ENCODE measurements at places on chromosomes 16 and 17.

DNA sequence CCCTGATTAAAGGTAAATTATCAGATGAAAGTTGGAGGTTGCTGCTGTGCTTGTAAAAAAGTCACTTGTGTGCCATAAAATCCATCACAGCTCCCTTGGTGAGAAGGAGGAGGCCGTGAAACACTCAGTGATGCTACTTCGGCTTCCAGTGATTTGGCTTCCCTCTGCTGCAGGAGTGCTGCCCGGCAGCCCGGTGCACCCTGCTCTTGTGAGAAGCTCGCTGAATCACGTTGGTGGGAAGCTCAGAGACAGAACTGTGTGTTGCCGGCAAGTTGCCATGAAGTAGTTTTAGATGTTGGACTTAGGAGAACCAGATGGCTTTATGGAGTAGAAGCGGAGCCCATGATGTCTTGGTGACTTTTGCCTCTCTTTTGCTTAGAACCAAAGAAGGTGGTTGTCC lies 33.3 kb downstream of the MSI2 start:
- no peak for DNase-seq

- no peak for DNase-seq
Observed at GRCh38 chr17:79977708-79978547, 57.7 kb downstream of the TBC1D16 start.

DNA sequence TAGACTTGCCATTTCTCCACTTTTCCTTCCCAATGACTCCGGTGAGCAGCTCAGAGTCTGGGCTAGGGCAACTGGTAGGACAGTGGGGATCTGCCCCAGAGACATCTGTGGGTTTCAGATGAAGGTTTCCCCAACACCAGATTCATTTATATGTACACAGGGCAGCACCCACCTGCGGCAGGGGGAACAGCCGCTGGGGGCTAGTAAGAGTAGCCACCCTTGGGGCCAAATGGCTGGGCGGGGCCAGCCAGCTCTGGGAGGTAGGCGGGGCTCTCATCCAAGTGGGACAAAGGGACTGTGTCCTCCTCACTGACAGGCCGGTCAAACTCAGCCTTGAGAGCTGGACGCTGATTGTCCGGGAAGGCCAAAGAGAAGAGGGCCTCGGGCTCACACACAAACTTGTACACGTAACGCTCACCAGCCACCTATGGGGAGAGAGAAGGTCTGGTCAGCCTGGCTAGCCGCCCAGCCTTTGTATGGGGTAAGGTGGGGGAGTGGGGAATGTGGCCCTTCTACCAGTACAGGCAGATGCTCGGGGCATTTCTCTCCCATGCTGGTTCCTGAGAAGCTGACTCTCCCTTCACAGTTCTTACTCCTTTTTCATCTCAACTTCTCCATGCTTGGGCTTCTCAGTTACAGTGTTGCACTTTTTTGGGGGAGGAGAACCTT lies 17.7 kb downstream of the ETV4 start:
- no peak for DNase-seq

DNA sequence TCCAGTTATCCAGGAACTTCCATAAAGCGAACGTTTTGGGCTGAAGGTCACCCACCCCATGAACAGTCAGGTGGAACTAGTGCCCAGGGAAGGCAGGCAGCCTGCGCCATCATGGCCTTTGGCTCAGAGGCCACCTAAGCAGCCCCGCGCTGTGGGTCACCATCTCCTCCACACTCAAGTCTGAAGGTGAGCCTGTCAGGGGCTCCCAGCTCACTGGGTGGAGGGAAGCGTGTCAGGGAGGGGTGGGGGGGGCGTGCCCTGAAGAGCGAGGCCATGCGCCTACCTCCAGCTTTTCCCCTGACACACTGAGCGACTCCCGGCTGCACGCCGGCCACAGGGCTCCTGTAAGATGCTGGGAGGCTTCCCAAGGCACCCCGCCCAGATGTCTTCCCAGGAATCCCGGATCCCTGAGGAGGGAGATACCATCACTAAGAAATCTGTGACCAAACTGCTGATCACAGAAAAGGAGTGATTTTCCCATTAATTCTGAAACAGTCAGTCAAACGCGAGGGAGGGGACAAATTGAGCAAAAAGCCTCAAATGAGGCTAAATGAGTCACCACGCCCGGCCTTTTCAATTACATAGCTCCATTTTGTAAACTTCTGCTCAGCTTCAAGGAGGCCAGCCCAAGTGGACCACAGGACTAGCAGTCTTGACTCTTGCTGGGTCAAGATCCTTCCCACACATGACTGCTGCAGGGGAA lies 26.5 kb upstream of the SLC25A19 start:
- peak; percentile 30 for DNase-seq

DNA sequence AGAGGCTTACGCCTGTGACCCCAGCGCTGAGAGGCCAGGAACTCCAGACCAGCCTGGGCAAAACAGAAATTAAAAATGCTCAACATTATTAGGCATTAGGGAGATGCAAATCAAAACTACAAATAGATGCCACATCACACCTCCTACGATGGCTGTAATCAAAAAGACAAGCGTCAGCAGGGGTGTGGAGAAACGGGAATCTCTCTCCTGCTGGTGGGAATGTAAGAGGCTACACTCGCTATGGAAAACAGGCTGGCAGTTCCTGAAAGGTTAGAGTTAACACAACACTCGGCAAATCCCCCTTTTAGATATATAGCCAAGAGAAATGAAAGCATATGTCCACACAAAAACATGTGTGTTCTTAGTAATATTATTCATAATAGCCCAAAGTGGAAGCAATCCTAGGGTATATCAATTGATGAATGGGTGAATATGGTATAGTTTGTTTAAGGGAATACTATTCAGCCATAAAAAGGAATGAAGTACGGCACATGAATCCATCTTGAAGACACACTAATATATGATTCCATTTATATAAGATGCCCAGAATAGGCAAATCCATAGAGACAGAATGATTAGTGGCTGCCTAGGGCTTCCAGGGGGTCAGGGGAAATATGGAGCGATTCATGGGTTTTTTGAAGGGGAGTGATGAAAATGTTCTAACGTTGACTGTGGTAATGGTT lies 1.8 kb upstream of the NPRL3 start:
- DNase-seq = no peak

- peak; percentile 20 for DNase-seq
Observed at GRCh38 chr17:41002814-41003213, 3.1 kb upstream of the KRTAP3-2 start.

DNA sequence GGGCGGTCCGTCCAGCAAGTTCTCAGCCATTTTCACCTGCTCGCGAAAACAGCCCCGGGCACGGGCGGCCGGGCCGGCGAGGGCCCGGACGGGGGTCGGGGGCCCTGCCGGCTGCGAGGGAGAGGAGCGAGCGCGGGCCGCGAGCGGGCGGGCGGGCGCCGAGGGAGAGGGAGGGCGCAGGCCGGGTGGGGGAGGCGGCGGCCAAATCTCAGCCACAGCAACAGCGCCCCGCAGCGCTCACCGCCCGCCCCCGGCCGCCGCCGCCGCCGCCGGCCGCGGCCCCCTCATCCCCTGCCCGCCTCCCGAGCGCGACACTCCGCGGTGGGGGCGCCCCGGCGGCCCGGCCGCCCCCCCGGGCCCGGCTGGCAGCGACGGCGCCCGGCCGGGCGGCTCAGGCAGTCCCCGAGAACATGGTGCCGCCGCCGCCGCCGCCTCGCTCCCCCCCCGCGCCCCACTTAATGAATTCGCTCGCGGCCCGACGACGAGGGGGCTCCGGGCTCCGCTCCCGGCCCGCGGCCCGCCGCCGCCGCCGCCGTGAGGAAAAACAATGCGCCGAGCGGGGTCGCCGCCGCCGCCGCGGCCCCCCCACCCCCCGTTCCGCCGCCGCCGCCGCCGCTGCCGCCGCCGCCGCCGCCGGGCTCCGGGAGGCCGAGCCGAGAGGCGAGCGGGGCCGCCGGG lies 487 bp downstream of the CREBBP start:
- DNase-seq = peak; percentile 52

GRCh38 chr16:67301080-67301782 lies 21.9 kb downstream of the PLEKHG4 start:
- no peak for DNase-seq

- no peak for DNase-seq
Observed at GRCh38 chr17:36691606-36692005, 90.2 kb downstream of the MRM1 start.

GRCh38 chr17:8925808-8926207 lies 39.7 kb downstream of the PIK3R5 start:
- DNase-seq = no peak

DNA sequence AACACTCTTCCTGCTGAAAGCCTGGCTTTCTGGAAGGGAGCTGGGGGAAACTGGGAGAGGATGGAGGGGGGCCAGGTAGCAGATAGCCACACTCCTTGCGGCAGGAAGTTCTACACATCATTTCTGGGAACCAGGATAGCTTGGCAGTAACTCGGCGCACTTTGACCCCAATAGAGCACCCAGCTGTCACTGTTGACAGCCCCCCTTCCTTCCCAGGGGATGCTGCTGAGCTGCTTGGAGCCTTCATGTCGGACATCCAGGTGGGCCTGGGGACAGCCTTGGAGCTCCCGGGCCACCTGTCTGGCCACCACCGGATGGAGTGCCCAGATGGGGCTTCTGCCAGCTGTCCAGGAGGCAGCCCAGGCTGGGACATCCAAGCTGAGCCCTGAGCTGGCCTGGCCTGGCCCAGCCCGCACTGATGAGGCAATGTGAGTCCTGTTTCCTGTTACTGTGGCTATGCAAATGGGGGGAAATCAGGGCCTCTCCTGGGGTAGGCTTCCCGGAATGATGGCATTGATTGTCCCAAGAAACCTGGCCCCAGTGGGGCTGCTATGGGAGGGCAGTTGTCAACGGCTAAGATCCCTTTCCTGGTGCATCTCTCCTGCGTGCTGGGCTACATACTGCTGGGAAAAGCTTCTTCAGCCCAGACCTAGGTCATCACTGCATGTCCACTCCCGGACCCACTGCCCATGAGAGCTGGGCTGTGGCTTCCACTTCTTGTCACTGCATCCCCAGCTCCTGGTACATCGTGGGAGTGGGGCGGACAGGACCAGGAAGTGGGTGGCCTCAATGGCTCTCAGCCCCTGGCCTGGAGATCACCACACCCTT lies 50.0 kb downstream of the SOCS1 start:
- DNase-seq = no peak

- no peak for DNase-seq
Observed at GRCh38 chr16:55292491-55292890, 31.5 kb upstream of the IRX6 start.

DNA sequence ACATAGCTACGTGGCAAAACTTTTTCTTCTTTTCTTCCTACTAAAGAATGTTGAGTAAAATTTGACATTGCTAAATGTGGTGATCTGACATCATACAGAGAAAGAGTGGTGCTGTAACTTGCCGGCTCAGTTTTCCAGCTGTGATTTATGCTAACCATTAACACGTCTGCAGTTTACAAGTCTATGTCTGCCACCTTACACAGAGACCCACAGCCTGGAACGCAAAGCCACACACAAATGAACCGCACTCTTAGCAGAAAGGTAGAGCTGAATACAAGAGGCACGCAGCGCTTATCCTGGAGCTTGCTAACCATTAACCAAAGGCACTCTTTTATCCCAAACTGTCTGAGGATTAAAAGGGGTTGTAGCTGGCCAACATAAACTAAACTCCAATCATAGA lies 31.9 kb downstream of the CACNG1 start:
- DNase-seq = no peak

DNA sequence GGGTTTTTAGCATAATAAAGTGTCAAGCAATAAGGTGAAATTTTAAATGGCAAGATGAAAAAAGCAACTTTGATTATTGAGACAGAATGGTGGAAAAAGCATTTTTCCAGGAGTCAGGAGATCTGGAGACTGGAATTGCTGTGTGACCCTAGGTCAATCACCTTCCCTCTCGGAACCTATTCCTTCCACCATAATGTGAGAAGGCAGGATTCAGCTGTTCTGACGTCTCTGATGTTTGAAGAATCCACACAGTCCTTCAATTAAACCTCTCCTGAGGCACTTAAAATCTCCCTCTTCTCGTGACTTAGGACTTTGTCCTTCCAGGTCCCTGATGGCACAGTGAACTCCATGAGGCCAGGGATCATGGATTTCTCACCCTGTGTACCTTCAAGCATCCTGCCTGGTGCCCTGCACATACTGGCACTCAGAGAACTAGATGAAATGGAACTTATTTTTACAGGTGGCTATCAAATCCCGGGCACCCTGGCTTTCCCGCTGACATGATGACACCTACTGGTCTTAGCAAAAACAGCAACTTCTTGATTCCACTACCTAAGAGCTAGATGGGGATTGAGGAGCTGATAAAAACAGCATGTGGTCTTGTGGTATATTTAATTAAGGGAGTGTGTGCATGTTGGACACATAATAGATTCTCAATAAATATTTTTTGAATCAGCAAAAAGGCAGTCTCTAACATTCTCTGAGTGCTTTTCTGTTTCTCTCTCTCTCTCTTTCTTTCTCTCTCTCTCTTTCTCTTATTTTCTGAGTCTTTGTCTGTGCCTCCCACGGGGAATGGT lies 2.3 kb upstream of the CCDC182 start:
- peak; percentile 69 for DNase-seq

GRCh38 chr17:78176548-78177025 lies 8.2 kb downstream of the SYNGR2 start:
- DNase-seq = no peak

GRCh38 chr16:86513471-86514277 lies 3.3 kb downstream of the FOXF1 start:
- no peak for DNase-seq

DNA sequence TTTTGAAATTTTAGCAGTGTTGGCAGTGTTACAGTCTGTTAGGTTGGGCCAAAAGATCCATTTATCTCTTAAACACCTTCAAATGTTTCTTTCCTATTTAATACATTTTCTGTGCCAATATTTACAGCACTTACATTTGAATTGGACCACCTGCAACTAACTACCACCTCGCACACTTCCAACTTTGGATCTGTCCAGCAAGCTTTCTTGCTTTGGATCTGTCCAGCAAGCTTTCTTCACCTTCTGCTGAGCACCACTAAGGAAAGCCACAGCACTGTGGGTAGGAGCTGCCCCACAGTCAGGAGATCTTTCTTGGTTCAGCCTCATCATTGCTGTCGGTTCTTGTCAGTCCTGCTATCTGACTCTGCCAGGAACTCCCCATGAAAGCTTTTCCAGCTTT lies 129.3 kb downstream of the PHKB start:
- no peak for DNase-seq

DNA sequence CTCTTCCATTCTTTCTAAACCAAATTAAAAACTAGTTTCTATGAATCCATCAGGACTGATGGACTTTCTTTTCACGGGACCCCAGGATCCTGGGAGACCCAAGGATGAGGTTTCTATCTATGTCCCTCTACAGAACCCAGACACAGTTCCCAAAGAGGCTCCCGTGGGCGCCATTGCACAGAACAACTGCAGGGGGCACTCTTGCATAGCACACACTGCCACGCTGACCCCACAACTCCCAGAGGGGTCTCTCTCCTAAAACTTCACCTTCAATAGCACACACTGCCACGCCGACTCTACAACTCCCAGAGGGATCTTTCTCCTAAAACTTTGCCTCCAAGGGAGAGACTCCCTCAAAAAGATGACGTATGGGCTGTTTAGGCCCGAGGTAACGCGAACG lies 9.0 kb downstream of the ABR start:
- DNase-seq = no peak

GRCh38 chr17:43736389-43736788 lies 22.2 kb downstream of the SOST start:
- no peak for DNase-seq

GRCh38 chr16:69318177-69318910 lies 7.2 kb downstream of the VPS4A start:
- no peak for DNase-seq

- DNase-seq = no peak
Observed at GRCh38 chr16:73287859-73288405, 240.0 kb upstream of the ZFHX3 start.

GRCh38 chr16:25390761-25391160 lies 133.1 kb upstream of the ZKSCAN2 start:
- no peak for DNase-seq
